Stimulated activated CD8-positive, alpha-beta memory T cell treated with anti-CD3 and anti-CD28 coated beads, Interleukin-15, amount 100 ng/mL, for 48 hours (primary cell): ENCODE measurements at places on chromosomes 1 and 21.

DNA sequence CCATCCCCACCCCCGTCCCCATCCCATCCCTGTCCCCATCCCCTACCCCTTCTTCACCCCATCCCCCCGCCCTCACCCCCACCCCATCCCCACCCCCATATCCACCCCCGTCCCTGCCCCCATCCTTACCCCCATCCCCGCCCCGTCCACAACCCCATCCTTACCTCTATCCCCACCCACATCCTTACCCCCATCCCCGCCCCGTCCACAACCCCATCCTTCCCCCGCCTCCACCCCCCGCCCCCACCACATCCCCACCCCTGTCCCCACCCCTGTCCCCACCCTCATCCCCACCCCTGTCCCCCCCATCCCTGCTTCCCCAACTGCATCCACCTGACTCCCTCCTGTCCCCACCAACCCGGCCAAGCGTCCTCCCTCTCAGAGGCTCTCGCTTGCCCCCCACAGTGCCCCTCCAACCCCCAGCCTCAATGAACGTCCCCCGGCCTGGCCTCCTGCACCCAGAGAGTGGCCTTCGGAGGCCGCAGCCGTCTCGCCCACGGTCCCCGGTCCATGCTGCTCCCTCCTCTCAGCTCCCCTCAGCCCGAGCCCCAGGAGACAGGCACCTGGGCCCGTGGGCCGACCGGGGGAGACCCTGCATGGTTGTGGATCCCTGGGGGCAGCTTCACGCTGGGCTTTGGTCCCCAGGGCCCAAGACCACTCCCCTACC, 25.5 kb upstream of the C1orf159 start:
- DNase-seq = no peak

DNA sequence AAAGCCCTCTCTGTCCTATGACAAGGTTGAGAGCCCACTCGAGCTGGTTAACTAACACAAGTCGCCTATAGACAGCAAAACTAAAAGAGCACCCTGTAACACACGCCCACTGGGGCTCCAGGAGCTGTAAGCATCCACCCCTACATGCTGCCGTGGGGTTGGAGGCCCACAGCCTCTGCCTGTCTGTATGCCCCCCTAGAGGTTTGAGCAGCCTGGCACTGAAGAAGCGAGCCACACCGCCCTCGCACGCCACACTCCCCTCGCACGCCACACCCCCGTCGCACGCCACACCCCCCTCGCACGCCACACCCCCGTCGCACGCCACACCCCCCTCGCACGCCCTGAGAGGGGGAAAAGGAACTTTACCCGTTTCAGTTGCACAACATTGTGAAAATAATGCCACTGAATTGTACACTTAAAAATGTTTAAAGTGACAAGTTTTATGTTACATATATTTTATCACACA, 13.2 kb upstream of the HMGCL start:
- DNase-seq = peak; percentile 57

GRCh38 chr1:66237722-66238479, 296.1 kb upstream of the SGIP1 start:
- no peak for DNase-seq

DNA sequence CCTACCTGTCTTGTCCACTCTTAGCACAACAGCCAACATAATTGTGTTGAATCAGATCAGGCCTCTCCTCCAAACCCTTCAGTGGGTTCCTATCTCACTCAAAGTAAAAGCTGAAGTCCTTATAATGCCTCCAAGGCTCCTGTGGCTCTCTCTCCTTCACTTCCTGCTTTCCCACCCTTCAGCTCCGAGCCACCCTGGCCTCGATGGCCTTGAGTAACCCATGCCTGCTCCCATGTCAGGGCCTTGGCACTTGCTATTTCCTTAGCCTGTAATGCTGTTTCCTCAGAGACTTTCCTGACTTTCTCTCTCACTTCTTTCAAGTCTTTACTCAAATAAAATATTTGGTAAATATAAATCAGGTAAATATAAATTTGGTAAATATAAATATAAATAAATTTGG, 8.1 kb upstream of the PLEKHM2 start:
- no peak for DNase-seq

- no peak for DNase-seq
These were observed 59.4 kb upstream of the CYP2J2 start for GRCh38 chr1:59985911-59986515.

- peak; percentile 24 for DNase-seq
These were observed 214.7 kb upstream of the EDN2 start for GRCh38 chr1:41698916-41699860.

DNA sequence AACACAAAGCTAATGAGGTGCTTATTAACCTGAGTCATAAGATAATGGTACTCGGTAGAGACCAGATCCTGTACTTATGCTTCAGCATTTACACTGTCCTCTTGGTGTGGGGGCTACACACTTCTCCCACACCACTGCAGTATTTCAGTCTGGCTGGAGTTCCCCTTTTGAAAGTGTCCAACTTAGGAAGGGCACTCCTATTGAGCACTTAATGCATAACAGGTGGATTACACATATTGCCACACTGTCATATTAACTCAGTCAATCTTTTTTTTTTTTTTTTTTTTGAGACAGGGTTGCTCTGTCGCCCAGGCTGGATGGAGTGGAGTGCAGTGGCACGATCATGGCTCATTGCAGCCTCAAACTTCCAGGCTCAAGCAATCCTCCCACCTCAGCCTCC, 1.5 kb downstream of the GPATCH4 start:
- DNase-seq = no peak

DNA sequence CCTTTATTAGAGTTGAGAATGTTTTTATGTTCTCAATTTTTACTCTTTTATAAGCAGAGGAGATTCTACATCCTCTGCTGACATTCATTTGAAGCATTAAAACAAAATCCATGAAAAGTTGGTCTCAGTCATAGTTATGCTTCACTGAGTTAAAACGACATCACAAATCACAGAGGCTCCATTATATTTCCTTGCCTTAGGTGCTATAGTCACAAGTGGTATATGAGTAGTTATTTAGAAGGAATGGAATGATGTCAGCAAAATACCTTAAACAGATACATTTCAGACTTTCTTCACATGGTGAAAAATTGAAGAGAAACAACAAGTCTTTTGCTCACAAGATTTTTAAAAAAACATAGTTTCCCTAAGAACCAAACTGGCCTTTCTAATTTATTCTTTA, 11.7 kb upstream of the METTL13 start:
- no peak for DNase-seq

- DNase-seq = no peak
These were observed 77.5 kb downstream of the DNTTIP2 start for GRCh38 chr1:93801471-93801870.

DNA sequence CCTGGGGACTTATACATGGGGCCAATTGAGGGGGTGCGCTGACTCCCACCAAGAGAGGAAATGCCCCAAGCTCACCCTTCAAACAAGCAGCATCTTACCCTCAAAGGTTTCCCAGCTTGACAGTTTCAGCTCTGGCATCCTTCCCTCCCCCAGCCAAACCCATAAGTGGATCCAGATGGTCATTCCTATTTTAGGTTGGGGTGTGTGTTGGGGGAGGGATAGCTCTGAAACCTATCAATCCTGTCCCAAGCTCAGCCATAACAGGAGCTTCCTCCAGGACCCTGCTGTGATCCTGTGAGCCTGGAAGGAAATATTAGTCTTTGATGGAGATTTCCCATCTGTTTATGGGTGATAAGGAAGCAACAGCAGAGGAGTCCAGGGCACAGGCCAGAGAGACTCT, 3.4 kb upstream of the TMEM222 start:
- no peak for DNase-seq

DNA sequence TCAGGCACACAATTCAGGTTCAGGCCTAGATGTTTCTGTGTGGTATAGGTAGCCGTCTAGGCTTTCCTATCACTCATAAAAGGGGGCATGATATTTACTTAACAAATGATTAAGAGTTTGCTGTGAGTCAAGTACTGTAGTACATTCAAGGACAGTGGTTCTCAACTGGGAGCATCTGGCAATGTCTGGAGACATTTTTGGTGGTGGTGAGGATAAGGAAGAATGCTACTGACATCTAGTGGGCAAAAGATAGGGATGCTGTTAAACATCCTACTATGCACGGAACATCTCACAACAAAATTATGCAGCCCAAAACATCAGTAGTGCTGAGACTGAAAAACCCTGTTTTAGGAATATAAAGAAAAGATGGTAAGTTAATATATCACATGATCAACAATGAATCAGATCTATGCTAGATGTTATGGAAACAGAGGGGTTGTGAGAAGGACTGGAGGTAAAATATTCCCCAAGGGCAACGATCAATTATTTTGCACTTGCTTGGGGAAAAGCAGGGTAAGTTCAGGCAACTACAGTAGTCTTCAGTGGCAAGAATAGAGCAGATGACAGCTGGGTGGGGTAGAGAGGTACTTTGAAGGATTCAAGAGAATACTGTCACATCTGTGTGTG, 4.9 kb downstream of the DNTTIP2 start:
- no peak for DNase-seq

- DNase-seq = no peak
These were observed 386.9 kb upstream of the PLXNA2 start for GRCh38 chr1:208631092-208631491.

GRCh38 chr21:31983120-31983519, 110.3 kb downstream of the HUNK start:
- DNase-seq = no peak

- no peak for DNase-seq
These were observed 3.2 kb upstream of the IKBKE start for GRCh38 chr1:206466840-206467649.

DNA sequence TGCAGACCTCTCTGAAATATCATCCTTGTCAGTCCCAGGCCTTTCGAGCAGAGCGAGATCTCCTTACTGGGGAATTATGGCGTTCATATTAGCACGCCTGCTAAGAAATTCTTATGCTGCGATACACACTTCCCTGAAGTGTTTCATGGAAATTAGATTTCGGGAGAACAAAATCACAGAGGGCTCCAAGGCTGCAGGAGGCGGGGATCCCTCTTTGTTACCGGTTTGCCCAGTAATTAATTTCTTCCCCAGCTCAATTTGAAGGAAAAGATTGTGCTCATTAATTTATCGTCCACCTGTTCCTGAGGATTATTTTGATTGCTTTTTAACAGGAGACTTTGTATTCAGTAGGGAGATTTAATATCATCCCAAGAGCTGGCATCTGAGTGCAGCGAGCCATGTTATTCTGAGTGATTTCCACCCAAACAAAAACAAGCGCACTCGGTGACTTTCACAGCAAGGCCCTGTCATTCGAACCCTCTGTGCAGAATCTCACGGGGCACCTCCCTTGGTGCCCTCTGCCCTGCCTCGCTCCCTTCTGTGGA, 202.3 kb upstream of the GALNT2 start:
- no peak for DNase-seq

GRCh38 chr1:190277107-190277506, 200.6 kb downstream of the BRINP3 start:
- no peak for DNase-seq

DNA sequence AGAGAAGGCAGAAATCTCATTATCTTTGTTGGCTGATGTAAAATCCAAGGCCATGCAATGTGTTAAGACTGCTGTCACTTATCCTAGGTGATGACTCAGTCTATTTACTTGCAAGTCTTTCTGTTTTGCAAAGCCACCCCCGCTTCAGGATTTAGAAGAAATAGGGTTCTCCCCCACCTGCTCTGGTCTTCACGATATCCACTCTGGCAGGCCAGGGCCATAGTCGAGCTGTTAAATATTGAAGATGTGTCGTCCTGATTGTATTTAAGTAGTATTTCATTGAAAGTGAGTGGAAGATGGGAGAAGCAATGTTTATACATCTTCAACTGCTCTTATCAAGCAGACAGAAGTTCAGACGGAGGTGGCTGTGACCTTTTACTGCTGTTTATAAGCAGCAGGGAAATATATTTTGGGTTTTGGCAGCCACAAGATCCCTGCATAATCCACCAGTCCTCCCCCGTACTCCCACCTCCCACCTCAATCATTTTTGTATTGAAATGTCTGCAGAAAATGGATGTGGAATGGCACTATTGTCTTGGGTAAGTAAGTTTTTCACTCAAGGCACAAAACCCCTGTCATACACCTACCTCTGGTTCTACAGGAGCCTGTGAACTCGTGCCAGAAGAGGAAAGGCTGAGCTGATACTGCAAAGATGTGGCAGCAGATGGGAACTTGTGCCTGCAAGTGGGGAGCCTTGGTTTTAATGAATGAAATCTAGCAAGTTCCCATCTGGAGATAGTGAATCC, 117.4 kb downstream of the MRPS6 start:
- DNase-seq = no peak

DNA sequence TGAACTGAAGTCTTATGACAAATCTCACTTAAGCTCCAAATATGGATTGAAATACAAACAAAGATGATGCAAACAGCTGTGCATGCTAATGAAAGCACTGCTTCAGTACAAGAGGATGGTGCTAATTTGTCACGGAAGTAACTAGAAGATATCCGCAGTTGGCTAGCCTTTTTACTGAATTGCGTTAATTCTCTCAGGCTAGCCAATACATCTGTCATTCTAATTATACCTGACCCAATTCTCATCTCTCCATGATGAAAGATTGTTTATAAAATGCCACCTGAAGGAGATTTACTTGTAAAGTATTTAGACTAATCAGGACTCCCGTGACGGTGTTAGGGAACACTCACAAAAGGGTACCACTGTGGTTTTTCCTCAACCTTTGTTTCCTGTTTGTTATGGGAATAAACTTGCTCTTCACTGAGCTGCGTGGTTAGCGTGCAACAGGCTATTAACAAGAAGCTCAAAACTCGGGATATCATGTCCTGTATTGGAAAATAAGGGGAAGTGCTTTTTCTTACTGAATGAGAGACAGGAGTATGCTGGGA, 162.5 kb downstream of the APP start:
- no peak for DNase-seq
